BE2C (cell line): ENCODE measurements at places on chromosomes 2 and 18.
A peak's percentile ranks its signal among the peaks of the same experiment; 100 is the strongest.

- peak; percentile 55 for DNase-seq
Observed at GRCh38 chr2:232142049-232142448, 180.5 kb downstream of the DIS3L2 start.

- no peak for DNase-seq
Observed at GRCh38 chr18:52342456-52342855, 2.5 kb downstream of the DCC start.

DNA sequence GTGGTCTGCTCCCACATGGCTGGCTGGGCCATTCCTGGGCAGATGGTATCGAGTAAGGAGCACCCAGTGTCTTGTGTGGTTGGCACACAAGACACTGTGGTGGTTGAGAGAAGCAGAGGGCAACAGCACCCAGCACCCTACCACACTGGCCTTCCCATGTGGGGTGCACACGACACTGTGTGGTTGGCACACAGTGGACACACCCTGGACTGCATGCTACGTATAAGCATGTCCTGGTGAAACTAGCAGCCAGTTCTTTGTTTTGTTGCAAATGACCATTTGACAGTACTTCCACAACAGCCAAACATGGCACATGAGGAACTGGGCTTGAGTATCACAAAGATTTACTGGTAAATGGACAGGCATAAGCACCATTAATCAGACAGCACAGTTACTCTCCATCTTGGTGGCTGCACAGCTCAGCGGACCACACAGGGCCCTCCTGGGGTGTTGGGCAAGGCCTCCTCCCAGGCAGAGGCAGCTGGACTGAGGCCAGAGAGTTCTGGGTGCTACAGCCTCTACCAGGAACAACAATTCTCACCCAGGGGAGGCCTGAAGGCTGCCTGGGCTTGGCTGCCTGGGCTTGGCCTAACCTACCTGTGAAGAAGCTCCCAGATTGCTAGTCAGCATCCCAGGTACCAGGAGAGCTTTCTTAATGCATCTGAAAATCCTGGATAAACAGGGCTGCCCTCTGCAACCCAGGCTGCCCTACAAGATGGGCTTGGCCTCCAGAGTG lies 59.3 kb upstream of the ALPP start:
- no peak for DNase-seq

DNA sequence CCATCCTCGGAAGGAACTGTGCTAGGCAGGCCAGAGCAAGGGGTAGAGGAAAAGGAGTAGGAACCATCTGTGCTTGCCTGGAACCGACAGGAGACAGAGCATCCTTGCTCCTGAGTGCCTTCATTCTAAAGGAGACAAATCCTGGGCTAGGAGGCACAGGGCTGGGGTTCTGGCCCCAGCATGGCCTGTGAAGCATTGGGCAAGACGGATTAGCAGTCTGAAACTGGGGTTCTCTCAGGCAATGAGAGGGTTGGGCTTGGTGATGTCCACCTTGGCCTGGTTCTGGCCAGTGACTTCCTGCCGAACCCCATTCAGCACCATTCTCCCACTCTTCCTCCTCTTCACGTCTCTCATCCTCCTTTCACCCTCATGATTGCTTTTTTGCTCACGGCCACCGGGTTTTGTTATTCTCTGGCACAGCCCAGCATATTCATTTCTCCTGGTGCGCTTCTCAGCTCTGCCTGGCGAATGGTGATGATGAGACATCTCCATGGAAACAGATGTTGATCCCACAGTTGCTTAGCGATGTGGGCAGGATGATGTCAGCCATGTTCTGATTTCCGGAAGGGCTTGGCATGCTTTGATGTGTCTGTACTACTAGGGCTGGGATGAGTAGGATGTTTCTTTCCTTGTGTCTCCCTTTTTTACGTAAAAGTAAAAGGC lies 127.7 kb downstream of the CAPN13 start:
- no peak for DNase-seq

GRCh38 chr2:198254536-198255090 lies 450.2 kb downstream of the PLCL1 start:
- DNase-seq: no peak
